ENCODE measurements at places on chromosomes 4 and X.

- no peak for DNase-seq
These were observed 98.3 kb downstream of the GK start for GRCh38 chrX:30751497-30751896.

GRCh38 chr4:165398570-165398969 lies 19.8 kb downstream of the CPE start:
- DNase-seq, result peak; percentile 74

- no peak for DNase-seq
These were observed 6.9 kb upstream of the TRIM2 start for GRCh38 chr4:153197301-153197700.

GRCh38 chr4:104490096-104490769 lies 4.5 kb downstream of the CXXC4 start:
- no peak for DNase-seq

DNA sequence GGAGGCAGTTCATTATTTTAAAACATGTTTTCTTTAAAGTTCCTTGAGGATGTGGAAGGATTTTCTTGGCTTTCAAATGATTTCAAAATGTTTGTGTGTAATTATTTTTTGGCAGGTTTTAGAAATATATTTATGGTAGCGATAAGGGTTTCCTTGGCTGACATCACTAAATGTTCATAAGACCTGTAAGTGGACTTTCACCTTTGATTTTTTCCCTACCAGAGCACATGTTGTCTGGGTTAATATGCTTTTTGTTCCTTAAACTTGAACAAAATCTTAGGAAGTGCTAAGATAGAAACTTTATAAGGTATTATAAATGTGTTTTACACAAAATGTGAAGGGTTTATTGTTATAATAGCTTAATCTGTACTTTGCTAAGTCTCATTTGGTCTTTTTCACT lies 315.6 kb downstream of the PCDH7 start:
- no peak for DNase-seq

GRCh38 chr4:101599620-101600019 lies 190.9 kb upstream of the BANK1 start:
- no peak for DNase-seq

GRCh38 chr4:177033632-177034031 lies 240.9 kb upstream of the VEGFC start:
- DNase-seq, result no peak

- DNase-seq, result no peak
These were observed 41.9 kb upstream of the PDGFRA start for GRCh38 chr4:54187148-54187547.

GRCh38 chr4:75892508-75892907 lies 9.7 kb downstream of the PPEF2 start:
- no peak for DNase-seq

DNA sequence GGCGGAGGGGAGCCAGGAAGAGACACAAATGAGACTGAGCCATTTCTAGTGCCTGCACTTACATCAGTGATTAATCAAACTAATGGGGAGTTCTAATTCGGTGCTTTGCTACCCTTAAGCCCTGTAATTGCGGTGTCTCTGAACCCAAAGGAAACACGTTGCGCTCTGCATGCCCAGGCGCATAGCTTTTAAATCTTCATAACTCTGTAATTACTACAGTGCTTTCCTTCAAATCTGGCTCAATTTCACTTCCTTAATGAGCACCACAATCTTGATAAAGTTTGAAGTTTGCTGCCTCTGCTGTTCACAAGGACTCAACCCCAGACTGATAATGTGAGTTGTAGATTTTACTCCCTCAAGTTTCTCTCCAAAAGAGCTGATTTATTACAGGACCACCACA lies 5.7 kb upstream of the NHS start:
- no peak for DNase-seq

DNA sequence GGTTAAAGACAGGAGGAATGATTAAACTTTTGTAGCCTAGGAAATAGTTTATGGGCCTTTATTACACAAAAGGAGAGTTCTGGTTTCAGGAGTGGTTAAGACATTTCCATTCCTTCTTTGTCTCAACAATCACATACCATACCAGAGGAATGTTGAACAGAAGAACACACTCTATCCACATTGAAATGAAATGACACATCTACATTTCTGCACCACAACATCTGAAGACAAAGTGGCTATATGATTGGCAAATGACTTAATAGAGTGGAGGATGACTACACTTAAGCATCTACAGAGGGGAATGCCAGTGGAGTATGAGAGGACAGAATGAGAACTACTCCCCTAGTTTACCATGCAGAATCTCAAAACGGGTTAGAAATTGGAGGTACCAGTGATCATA lies 8.0 kb downstream of the CYP2U1 start:
- no peak for DNase-seq

GRCh38 chr4:169952236-169953002 lies 73.8 kb downstream of the MFAP3L start:
- DNase-seq, result no peak
